ENCODE measurements at places on chromosomes 11 and 22. TPM values are rescaled to one million over a fixed set of nuclear protein-coding genes. Genes with fewer than 3 reads are reported as not detected.

DNA sequence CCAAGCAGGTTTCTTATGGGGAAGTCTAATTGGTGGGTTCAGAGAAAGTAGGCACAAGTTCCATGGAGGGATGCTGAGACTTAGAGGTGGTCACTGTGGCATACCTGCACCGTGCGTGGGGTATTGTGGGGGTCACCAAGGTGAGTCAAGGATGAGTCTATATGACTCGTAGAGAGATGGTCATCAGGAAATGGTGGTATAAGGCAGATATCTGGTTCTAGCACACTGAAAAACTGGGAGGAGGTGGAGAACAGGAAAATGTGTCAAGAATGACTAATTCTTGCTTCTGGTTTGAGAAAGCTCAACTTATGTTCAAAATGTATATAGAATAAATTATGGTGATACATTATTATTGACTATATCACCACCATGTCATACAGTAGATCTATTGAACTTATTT lies 258.1 kb downstream of the RAB38 start:
- H3K27me3 ChIP-seq: no peaks in the 10 kb centered on the region
- DNase-seq: no peak
- no peak overlapping the region for H3K27ac ChIP-seq
- no peaks in the 10 kb centered on the region for H3K4me1 ChIP-seq

DNA sequence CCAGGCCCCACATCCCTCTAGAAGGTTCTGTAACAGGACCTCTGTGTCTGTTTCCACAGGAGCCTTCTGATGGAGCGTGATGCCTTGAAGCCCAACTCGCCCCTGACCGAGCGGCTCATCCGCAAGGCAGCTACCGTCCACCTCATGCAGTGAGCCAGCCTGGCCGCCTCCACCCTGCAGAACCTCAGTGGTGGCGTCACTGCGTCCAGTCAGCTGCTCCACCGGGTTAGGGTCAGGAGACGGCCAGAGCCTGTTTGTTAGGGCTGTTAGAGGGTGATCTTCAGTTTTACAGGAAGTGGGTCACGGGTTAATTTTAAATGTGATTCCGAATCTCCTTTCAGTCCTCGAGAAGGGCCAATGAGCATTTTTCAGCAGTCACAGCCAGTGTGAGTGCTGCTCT lies 3.9 kb upstream of the GTSE1 start:
- no peaks in the 10 kb centered on the region for H3K27me3 ChIP-seq
- H3K27ac ChIP-seq: no peak overlapping the region
- peaks cover 20% of the 10 kb centered on the region for H3K4me1 ChIP-seq
- peaks cover 2% of the 10 kb centered on the region for H3K36me3 ChIP-seq
- no peak for DNase-seq
- no peak overlapping the region for H3K4me3 ChIP-seq

DNA sequence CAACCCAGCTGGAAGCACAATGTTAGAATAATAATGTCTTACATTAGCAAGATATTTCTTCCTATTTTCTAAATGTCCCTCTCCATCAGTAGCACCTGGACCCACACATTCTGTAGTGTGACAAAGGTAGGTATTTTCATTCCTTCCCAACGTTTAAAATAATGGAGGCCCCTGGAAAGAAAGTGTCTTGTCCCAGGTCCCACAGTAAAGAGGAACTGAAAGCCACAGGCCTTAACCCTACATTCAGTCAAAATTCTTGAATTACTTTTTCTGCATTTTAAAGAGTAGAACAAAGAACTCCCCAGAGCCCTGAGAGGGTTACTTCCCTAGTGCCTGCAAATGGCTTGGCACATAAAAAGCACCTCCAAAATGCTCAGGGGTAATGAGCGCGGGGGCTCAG lies 26.3 kb downstream of the OPCML start:
- no peak for DNase-seq
- H3K27ac ChIP-seq: no peak overlapping the region
- H3K27me3 ChIP-seq: no peaks in the 10 kb centered on the region
- no peaks in the 10 kb centered on the region for H3K36me3 ChIP-seq

GRCh38 chr11:65945941-65946558 lies 770 bp downstream of the TSGA10IP start:
- no peak overlapping the region for H3K27ac ChIP-seq
- no peak overlapping the region for H3K4me3 ChIP-seq
- no peaks in the 10 kb centered on the region for H3K36me3 ChIP-seq
- peaks cover 10% of the 10 kb centered on the region for H3K4me1 ChIP-seq

The MEI1 gene
- 0.19 TPM for total RNA-seq

The MOGAT2 gene
- total RNA-seq: not detected

- H3K27me3 ChIP-seq: no peaks in the 10 kb centered on the region
- no peak overlapping the region for H3K4me3 ChIP-seq
- no peaks in the 10 kb centered on the region for H3K36me3 ChIP-seq
- no peak for DNase-seq
- no peak overlapping the region for H3K27ac ChIP-seq
Observed at GRCh38 chr11:10936626-10937384, 79.0 kb upstream of the ZBED5 start.

GRCh38 chr11:47863189-47863897 lies 15.2 kb upstream of the NUP160 start:
- H3K27me3 ChIP-seq: no peaks in the 10 kb centered on the region
- H3K4me1 ChIP-seq: peaks cover 16% of the 10 kb centered on the region
- H3K4me3 ChIP-seq: no peak overlapping the region
- peak; percentile 71 for DNase-seq

GRCh38 chr11:37422511-37422910 lies 824.5 kb upstream of the RAG2 start:
- H3K36me3 ChIP-seq: no peaks in the 10 kb centered on the region
- H3K27me3 ChIP-seq: no peaks in the 10 kb centered on the region
- no peaks in the 10 kb centered on the region for H3K4me1 ChIP-seq
- no peak for DNase-seq
- H3K4me3 ChIP-seq: no peak overlapping the region
- H3K27ac ChIP-seq: no peak overlapping the region

The FXYD2 gene
- not detected for total RNA-seq

The ZBTB16 gene
- 0.36 TPM for total RNA-seq

GRCh38 chr22:39592081-39593065 lies 21.8 kb downstream of the CACNA1I start:
- peaks cover 6% of the 10 kb centered on the region for H3K27me3 ChIP-seq
- peak; percentile 76 for DNase-seq
- H3K4me1 ChIP-seq: peaks cover 19% of the 10 kb centered on the region
- H3K4me3 ChIP-seq: no peak overlapping the region
- H3K36me3 ChIP-seq: no peaks in the 10 kb centered on the region

DNA sequence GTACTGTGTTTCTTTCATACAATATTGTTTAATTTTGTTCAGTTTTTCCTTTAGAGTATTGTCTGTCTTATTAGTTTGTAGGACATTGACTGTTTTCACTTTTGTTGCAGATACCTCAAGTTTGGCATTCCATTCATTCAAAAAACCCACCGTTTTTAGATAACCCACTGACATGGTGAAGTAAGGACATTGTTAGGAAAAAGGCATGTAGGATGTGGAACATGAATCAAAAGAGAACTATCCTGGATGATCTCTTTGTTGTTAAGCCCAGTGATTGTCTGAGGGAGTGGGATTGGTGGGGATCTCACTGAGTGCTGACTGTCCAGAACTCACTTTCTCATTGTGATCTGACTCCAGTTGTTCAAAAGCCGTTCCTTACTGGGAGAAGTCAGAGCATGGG lies 119.3 kb downstream of the TEAD1 start:
- DNase-seq: peak; percentile 66
- peaks cover 36% of the 10 kb centered on the region for H3K4me1 ChIP-seq
- peaks cover 10% of the 10 kb centered on the region for H3K36me3 ChIP-seq

- no peaks in the 10 kb centered on the region for H3K4me1 ChIP-seq
- H3K4me3 ChIP-seq: no peak overlapping the region
- no peak overlapping the region for H3K27ac ChIP-seq
- peaks cover 22% of the 10 kb centered on the region for H3K36me3 ChIP-seq
- H3K27me3 ChIP-seq: no peaks in the 10 kb centered on the region
Observed at GRCh38 chr11:73705053-73705452, 55.8 kb downstream of the RAB6A start.

- H3K27me3 ChIP-seq: peaks cover 3% of the 10 kb centered on the region
- H3K4me3 ChIP-seq: no peak overlapping the region
- peak; percentile 33 for DNase-seq
- H3K36me3 ChIP-seq: no peaks in the 10 kb centered on the region
Observed at GRCh38 chr11:120068114-120068573, 69.8 kb downstream of the TRIM29 start.

GRCh38 chr22:29314537-29315285 lies 786 bp downstream of the RASL10A start:
- no peak for DNase-seq
- H3K27me3 ChIP-seq: peaks cover 34% of the 10 kb centered on the region
- H3K4me3 ChIP-seq: no peak overlapping the region
- H3K4me1 ChIP-seq: peaks cover 26% of the 10 kb centered on the region
- H3K27ac ChIP-seq: no peak overlapping the region

GRCh38 chr22:27327497-27327896 lies 474.1 kb downstream of the MN1 start:
- H3K27me3 ChIP-seq: peaks cover 5% of the 10 kb centered on the region
- no peak overlapping the region for H3K27ac ChIP-seq
- H3K36me3 ChIP-seq: no peaks in the 10 kb centered on the region
- DNase-seq: no peak

The CASP5 gene
- not detected for total RNA-seq
